ENCODE measurements at places on chromosomes 6 and 20.

DNA sequence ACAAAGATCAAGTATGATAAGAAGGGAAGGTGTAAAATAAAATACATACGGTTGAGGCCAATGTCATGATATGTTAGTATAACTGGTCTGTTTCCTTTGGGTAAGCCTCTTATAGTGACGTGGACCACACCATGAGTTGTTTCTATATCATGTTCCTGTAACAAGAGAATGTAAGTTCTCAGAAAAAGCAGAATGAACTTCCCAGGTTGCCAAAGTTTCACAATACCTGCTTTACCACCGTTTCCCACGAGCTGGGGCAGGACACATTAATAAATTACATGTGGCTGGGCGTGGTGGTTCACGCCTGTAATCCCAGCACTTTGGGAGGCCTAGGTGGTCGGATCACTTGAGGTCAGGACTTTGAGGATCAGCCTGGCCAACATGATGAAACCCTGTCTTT is 42.6 kb upstream of the SLA2 start:
- no peak for DNase-seq

DNA sequence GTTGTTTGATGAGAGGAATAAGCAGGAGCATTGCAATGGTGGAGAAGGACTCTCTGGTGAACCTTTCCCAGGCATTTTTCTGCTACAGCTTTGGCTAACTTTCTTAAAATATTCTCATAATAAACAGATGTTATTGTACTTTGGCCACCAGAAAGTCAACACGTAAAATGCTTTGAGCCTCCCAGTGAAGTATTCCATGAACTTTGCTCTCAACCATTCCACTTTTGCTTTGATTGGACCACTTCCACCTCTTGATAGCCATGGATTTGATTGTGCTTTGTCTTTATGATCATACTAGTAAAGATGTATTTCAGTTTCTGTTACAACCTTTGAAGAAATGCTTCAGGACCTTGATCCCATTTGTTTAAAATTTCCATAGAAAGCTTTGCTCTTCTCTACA is 241.1 kb downstream of the TENT5A start:
- DNase-seq: no peak

DNA sequence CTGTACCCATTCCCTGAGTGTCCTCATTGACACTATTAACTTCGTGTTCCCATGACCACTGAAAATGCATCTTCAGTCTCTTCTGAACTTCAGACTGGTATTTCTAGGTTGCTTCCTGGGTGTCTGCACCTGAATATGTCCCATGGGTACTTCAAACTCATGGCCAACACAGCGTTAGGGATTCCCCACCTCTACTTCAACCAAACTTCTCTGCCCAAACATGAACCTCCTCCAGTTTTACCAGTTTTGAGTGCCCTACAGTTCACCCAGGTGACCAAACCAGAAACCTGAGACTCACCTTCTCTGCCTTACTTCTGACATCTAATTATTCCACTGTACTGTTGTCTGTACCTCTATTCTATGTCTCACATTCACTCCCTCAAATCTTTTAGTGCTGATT is 99.5 kb upstream of the SUPT3H start:
- DNase-seq: no peak

DNA sequence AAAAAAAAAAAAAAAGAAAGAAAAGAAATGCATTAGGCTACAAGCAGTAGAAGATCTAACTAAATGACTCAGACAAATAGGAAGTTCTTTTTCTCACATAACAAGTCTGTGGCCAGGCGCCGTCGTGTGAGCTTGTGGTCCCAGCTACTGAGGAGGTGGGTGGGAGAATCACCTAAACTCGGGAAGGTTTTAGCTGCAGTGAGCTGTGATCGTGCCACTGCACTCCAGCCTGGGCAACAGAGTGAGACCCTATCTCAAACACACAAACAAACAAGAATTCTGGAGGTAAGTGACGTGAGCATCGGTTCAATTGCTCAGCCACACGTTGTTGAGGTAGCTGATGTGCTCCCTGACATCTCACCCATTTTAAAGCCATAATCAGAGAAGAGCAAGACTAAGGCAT is 37.9 kb upstream of the SLC23A2 start:
- DNase-seq: no peak

GRCh38 chr6:163708466-163708865 is 293.9 kb downstream of the QKI start:
- no peak for DNase-seq

Measured in iPS-NIHi11 (cell line).